PC-9 (cell line): ENCODE measurements at places on chromosomes 6 and 20. TPM values are rescaled to one million over a fixed set of nuclear protein-coding genes. Genes with fewer than 3 reads are reported as not detected.

DNA sequence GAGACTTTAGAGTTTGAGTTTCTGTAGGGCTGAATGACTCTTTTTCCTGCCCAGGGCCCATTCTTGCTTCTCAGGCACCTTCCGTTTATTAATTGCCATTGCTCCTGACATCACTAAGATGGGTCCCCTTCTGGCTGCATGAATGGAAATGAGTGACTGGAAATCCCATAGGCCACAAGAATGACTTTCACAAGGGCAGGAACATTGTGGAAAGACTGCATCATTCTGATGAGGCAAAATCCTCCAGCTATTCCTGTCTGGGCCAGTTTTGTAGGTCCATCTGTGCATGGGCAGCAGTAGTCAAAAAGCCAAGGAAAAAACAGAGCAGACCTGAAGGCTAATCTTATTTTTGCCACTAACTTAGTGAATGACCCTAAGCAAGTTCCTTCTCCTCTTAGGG lies 19.3 kb downstream of the TMEM74B start:
- no peak for DNase-seq

GRCh38 chr6:49462599-49462926 lies 490 bp downstream of the MMUT start:
- no peak for DNase-seq

DNA sequence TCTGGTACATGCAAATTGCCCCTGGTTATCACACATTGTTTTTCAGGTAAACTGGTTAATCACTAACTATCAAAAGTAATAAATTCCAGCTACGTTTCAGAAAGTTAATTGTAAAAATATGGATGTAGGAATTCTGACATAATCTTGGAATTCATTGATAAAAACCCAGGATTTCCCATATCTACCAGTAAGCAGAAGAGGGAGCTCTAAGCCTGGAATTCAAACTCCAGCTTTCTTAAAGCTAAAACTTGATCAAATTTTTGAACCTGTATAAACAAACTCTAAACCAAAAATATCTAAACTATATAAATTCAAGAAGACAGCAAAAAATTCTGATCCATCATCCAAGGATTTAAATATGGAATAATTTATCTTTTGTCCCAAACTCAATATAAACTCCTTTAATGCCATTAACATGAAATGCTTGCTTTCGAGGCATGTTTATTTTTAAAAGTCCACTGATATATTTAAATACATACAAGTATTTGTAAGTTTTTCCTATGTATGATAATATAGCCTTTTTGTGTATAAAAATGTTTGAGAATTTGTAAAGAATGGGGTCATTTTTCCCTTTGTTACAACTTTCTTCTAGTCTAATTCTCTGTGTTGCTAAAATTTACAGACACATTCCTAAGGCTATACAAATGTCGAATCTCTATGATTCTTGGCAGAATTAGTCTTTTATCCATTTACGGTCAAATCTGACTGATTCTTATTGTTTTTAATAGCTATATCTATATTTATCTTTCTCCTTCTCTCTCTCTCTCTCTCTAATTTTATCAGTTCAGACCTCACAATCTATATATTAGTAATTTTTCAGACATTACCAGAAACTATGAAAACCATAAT lies 91.4 kb upstream of the RNF217 start:
- no peak for DNase-seq

- DNase-seq: no peak
Observed at GRCh38 chr20:42795111-42795695, 394.5 kb downstream of the PTPRT start.

GRCh38 chr6:149320796-149321195 lies 3.3 kb downstream of the TAB2 start:
- no peak for DNase-seq

Gene PGC
- not detected in 2 replicates for total RNA-seq

GRCh38 chr6:89997456-89998445 lies 103.5 kb downstream of the GJA10 start:
- no peak for DNase-seq

- DNase-seq: no peak
Observed at GRCh38 chr6:117505311-117505710, 22.8 kb downstream of the DCBLD1 start.

Gene ADA
- total RNA-seq: 28.2 and 32.9 TPM in 2 replicates

Gene CCN5
- total RNA-seq: 0.20 TPM in 1 of 2 replicates, not detected in the other
